ENCODE measurements at places on chromosomes 6 and 20. TPM values are rescaled to one million over a fixed set of nuclear protein-coding genes. Genes with fewer than 3 reads are reported as not detected.

- no peak for ATAC-seq
Observed at GRCh38 chr6:34679552-34680253, 16.9 kb downstream of the ILRUN start.

DNA sequence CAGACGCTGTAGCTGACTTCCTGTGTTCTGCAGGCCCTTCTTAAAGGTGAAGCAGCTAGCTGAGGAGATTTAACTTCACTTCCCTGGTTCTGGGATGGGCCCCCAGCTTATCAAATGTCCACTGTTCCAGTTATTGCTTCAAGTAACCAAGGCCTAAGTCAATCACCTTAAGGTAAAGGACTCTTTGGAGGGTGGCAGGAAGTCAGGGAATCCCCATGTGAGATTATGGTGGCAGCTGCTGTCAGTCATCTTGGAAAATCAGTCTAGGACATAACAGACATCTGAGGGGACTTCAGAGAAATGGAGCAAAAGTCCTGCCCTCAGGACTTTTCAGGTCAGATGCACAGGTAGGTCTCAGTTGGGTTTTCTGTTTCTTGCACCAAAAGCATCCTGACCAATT is 3.8 kb downstream of the ELOVL5 start:
- no peak for ATAC-seq

GRCh38 chr6:41966214-41966920 is 24.8 kb upstream of the CCND3 start:
- ATAC-seq = no peak

DNA sequence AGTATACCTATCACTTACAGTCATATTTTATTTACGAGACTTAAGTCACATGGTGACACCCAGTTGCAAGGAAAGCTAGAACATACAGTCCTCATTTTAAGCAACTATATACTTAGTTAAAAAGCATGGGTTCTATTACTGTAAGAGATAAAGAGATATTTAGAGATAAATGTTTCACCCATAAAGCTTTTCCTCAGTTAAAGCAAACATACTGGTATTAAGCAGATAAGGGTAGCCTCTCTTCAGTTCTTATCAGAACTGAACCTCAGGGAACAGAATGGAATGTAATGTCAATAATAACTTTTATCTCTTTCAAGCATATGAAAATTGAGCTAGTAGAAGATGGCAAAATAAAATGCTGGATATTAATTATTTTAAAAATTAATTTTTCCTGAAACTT is 9.9 kb upstream of the ASCC3 start:
- no peak for ATAC-seq

- no peak for ATAC-seq
Observed at GRCh38 chr6:124868481-124868880, 93.8 kb upstream of the RNF217 start.

DNA sequence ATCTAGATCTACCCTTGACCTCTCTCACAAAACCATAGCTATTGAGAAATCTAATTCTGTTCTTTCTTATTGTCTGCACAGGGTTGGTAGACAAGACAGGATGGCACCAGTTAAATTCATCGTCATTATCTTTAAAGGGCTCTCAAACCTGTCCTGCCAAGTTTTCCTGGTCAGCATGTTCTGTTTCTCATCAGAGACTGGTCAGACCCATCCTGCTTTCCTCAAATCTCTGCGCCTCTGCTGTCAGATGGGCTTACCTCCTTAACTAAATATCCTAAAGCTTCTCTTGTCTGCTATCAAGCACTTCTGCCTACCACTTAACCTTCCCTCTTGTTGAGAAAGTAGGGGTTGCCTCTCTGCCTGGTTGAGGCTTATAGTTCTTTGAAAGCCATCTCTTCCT is 125.2 kb downstream of the MYO6 start:
- no peak for ATAC-seq

DNA sequence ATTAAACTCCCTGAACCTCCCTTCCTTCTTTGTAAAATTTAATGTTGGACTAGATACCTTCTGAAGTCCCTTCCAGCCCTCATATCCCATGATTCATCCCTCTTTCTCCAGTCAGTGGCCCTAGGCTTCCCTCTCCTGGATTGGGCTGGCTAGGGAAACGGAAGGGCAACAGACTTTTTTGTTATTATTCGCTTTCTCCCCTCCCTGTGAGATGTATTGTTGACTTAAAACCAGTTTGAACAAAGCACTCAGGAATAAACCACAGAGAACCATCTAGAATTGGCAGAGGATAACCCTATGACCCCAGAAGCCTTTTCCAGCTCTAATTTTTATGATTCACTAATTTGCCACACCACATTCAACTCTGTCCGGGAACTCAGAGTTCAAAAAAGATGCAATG is 239.7 kb upstream of the SUPT3H start:
- no peak for ATAC-seq

GRCh38 chr6:169972101-169972651 is 220.8 kb downstream of the ERMARD start:
- ATAC-seq = no peak

DNA sequence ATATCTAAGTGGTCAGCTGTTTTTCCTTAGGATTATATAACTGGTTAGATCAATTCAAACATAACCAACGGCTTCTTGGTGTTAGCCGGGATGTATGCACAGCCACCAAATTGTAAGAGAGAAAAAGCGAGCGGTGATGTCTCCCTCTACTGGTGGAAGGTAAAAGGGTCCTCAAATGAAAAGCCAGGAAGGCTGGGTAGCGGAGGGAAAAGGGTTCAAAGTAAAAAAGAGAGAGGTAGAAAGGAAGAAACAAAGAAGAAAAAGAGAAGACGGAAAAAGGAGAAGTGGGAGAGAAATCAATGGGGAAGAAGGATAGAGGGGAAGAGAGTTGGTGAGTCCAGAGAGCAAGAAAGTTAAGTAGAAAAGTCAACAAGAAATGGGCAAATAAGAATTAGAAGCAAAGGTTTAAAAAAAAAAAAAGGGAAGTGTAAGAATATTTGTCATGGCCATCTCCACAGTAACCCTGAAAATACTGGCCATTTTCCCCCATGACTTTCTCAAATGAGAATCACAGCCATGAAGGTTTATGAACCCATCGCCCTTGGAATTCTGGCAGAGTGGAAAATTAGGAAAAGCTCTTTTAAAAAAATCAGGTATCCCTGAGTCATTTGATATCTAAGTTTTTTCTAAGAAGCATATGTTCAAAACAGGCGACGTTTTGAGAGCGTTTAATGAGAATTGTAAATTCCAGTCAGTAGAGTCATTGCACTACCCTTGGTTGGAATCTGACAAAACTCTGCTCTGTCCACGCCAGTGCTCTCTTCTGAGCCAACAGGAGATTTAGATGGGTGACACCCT is 155.6 kb upstream of the SNX9 start:
- peak; percentile 61 for ATAC-seq

DNA sequence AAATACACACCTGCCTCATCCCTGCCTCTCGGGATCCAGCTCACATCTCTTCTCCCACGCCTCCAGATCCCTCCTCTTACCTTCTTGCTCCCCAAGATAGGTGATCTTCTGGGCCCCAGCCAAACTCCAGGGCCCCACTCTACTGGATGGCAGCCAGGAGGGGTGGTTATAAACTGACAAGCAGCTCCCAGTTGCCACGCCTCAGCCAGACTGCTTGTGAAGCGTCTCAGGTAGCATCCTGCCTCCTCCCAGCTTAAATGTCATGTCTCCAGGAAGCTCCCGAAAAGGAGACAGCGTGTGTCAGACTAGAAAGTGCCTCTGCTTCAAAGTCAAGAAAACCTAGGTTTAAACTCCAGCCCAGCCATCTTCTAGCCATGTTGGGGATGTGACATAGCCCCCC is 114.1 kb downstream of the LRFN2 start:
- no peak for ATAC-seq

- peak; percentile 81 for ATAC-seq
Observed at GRCh38 chr6:138882369-138883017, 86.6 kb downstream of the ECT2L start.

DNA sequence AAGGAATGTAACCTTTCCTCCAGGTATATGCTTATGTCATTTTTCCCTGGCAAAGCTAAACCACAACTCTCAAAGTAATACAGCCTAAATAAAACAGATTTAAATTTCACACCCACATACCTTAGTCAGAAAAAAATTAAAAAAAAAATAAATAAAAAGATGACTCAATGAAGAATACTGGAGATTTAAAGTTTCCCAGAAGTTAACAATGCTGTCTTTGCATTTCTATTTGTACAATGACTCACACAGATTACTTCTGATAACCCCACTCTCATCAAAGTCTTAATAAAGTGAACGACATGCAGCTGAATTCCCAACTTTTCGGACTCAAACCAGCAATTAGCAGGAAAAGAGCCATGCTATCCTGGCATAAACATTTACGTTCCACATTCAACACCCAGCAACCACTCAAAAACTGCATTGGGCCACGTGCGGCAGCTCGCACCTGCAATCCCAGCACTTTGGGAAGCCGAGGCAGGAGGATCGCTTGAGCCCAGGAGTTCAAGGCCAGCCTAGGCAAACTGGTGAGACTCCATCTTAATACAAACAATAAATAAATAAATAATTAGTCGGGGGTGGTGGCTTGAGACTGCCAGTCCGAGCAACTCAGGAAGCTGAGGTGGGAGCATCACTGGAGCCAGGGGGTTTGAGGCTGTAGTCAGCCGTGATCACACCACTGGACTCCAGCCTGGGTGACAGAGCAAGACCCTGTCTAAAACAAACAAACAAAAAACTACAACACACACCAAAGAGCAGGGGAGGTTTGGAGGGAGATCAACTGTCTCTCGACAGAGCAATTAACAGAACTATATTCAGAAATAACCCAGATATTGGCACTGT is 130.5 kb downstream of the WDR27 start:
- ATAC-seq = no peak

Gene OR2H1
- total RNA-seq = not detected

Gene DNAH8
- total RNA-seq = 0.03 TPM

Gene RIPPLY2
- total RNA-seq = not detected

Measured in activated T-helper 17 cell treated with anti-CD3 and anti-CD28 coated beads, Interleukin-2, amount 50 U/mL, for 72 hours (primary cell).